ENCODE measurements at places on chromosomes 1 and 21.

GRCh38 chr1:93598396-93598795 lies 83.2 kb downstream of the BCAR3 start:
- DNase-seq: no peak

DNA sequence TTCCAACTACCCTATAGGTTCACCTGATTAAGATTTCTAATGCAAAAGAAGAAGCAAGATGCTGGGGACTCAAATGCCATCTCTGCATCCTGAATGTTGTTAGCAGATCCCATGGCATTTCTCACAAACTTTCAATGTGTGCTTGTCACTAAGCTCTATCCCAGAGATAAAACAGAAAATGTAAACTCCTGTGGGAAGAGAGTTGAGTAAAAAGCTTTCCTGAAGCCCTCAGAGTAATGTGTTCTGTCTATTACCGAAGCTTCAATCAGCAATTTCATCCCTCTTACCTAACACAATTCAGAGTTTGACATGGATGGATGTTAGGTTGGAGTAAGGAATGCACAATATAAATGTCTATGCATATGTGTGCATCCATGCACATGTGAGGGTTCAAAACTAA lies 829.9 kb upstream of the PRMT6 start:
- DNase-seq: no peak

GRCh38 chr1:215819114-215819513 lies 252.0 kb downstream of the KCTD3 start:
- no peak for DNase-seq

- no peak for DNase-seq
Measured at GRCh38 chr1:202245391-202245790, 51.8 kb downstream of the LGR6 start.

DNA sequence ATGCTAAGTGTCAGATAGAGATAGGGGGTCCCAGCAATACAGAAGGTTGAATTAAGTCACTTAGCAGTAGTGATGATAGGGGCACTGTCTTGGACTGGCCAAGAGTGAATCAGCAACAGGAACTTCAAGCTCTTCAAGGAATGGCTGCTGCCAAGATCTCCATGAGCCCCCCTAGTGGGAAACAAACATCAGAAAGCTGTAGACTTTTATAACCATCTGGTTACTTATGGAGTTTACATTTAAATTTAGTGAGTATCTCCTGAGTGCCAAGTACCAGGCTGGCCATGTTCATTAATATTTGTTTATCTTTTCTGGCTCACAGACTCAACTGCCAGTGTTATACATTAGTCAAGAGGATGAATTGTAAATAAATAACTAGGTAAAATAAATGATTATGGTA lies 327.3 kb downstream of the TTLL7 start:
- no peak for DNase-seq

DNA sequence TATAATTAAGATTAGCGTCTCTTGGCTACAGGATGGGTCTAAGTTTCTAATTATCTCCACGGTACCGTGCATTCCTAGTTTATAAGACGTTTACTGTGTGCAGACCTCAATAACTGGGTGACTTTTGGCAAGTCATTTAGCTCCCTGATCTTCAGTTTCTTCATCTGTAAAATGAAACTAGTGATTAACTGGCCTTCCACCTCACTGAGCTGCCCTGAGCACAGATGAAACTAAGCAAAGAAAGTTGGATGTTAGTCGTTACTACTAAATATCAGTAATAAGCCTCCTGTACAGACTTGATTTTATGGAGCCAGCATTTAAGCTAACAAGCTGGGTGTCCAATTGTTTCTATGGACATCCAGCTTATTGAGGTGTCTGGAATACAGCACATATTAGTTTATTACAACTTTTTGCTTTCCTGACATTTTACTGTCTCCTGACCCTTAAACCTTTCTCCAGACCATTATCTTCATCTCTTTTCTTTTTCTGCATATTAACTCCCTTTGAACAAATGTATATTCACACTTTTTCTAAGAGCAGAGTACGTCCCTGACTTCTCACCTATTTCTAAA lies 1.1 kb downstream of the CR2 start:
- DNase-seq: peak; percentile 31

DNA sequence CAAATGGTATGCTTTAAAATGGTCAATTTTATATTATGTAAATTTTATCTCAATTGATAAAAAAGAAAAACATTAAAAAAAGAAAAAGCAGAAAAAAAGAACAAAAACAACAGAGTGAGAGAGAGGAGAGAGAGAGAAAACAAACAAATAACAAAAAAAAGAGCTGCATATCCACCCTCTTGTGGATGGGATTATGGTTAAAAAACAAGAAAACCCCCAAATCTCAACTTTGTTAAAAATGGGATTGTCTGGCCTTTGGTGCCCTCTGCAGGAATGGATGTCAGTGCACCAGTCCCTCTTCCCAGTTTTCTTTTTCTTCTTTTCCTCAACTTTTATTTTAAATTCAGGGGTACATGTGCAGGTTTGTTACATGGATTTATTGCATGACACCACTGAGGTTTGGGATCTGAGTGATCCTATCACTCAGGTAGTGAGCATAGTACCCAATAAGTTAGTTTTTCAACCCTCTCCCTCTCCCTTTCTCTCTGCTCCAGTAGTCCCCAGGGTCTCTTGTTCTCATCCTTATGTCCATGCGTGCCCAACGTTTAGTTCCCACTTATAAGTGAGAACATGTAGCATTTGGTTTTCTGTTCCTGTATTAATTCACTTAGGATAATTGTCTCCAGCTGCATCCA lies 28.1 kb downstream of the RNF187 start:
- DNase-seq: peak; percentile 61

Measured in GM20000 (cell line).